ENCODE measurements at places on chromosomes 12 and 14.

DNA sequence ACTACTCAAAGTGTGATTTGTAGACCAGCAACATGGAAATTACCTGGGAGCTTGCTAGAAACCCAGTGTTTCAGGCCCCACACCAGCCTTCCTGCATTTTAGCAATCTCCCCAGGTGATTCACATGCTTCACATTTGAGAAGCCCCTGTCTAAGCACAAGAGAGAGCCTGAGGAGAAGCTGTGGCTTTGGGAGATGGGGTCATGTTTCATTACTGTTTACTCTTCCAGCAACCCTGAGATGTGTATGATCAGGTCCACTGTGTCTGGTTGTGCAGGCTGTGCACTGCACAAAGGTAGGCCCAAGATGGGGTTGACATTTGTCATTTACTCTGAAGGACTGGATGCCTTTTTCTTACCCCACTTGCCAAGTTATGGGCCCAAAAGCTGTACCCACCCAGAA, 190.1 kb downstream of the SLC41A2 start:
- no peak for DNase-seq

GRCh38 chr14:57400556-57401494, 10.4 kb downstream of the NAA30 start:
- no peak for DNase-seq

DNA sequence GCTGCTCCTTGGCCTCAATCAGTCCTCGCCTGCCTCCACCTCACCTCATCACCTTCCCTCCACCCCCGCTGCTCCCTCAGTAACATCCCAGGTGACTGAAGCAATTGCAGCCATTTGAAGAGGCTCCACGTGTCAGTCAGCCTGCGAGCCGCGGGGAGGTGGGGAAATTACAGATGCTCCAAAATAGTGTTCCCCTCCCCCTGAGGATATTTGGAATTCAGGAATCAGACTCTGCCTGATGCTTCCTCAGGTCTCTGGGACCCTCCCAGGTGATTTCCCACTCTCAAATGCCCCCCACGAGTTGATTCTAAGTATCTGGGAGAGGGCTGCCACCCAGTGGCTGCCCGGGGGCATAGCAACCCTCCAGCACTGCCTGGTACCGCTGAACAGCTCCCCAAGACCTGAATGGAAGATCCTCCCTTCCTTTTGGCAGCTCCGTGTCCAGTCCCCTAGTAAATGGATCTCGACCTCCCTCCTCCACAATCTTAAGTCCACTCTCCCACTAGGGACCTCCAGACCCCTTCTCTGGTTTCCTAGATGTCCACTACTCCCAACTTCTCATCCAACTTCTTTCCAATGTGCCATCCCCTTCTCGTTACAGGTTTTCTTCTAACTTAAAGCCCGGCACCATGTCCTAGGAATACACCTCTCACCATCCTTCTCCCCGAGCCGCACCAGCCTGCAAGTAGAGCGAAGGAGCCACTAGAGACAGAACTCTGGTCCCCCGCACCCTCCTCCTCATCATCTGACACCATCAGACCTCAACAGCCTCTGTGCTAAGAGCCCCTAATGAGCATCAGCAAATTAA, 1.4 kb upstream of the ASIC1 start:
- peak; percentile 79 for DNase-seq

DNA sequence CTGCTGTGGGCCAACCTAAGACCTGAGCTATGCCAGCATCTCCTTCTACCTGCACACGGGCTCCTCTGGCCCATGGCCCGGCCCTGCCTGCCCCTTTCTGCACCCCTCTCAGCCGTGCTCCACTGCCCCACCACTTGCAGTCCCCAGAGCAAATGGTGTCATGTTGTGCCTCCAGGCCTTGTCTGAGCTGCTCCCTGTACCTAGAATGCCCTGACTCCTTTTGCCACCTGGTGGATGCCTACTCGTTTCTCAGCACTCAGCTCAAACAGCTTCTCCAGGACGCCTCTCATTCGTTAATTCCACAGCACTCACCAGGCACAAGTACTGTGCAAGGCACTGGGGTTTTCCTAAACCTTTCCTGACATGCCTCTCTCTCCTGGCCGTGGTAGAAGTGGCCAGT, 63.2 kb upstream of the PNMA1 start:
- DNase-seq: no peak

DNA sequence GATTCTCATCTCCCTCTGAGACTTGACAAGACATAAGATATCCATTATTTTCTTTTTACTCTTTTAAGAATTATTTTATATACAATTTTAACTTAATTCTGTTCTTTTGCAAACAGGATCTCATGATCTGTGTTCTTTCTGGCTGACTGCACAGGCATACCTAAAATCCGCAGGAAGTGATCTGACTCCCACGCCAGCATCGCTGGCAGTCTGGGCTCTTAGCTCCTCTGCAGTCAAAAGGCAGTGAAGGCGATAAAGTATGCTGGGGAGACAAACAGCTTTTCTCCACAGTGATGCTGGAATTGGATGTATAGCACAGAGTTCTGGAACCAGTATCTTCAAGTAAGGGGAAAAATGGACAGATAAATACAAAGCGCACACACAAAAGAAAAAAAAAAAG, 52.4 kb downstream of the DICER1 start:
- DNase-seq: no peak
